Mucosa of descending colon (tissue), 3 donors: ENCODE measurements at places on chromosomes 6 and 20. TPM values are rescaled to one million over a fixed set of nuclear protein-coding genes. Genes with fewer than 3 reads are reported as not detected.

The BANF2 gene
- not detected for total RNA-seq

The NMBR gene
- not detected for total RNA-seq

The MAP7 gene
- total RNA-seq: 28.4 TPM

The THBS2 gene
- total RNA-seq: 4.0 TPM

The BPIFB2 gene
- not detected for total RNA-seq

The C20orf202 gene
- total RNA-seq: not detected

The TSHZ2 gene
- 1.9 TPM for total RNA-seq

The FKBP1C gene
- total RNA-seq: not detected

The MUC21 gene
- not detected for total RNA-seq

The TREML2 gene
- not detected for total RNA-seq

The HUS1B gene
- 1.2 TPM for total RNA-seq

The AGER gene
- total RNA-seq: 6.3 TPM

The SLX4IP gene
- 5.7 TPM for total RNA-seq

The CAPN11 gene
- total RNA-seq: 0.35 TPM

The MDFI gene
- total RNA-seq: 0.96 TPM

The TSPO2 gene
- not detected for total RNA-seq

The TSBP1 gene
- total RNA-seq: not detected

- DNase-seq: no peak
Observed at GRCh38 chr6:27495386-27496135, 22.7 kb upstream of the ZNF184 start.

DNA sequence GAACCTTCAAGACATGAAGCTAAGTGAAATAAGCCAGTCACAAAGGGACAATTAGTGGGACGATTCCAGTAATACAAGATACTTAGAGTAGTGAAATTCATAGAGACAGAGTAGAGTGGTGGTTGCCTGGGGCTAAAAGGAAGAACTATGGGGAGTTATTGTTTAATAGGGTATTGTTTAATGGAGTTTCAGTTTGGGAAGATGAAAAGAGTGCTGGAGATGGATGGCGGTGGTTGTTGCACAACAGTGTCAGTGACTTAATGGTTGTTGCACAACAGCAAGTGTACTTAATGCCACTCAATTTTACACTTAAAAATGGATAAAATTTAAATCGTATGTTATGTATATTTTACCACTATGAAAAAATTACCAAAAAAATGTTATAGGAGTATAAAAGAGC, 209.7 kb upstream of the TENT5A start:
- no peak for DNase-seq

DNA sequence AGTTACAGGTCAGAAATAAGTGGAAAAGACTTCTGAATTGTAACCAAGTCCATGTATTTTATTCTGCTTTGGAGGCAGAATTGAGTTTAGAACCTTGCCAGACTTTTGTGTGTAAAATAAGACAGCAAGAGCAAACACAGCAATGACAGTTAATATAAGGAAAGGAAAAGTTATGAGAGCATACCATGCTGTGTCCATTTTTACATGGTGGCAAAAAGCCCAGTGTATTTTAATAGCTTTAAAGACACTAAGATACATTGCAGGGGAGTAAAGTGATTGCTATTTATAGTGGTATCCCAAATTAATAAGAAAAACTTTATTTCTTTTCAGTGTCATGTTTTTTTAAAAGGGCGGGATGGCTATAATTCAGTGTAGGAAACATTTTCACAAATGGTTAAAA, 45.2 kb downstream of the CDC5L start:
- no peak for DNase-seq

DNA sequence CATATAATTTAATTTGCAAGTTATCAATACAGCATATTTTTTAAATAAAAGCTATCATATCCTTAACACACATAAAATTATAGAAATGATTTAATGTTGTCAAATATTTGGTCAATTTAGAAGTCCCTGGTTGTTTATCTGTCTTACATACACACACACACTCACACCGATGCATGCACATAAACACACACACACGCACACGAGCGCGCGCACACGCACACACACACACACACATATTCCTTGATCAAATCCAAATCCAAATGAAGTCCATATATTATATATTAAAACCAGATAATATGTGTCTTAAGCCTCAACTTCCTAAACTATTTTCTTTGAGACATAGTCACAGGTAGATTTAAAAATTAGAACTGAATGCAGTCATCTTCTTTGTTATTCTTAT, 120.3 kb downstream of the CLVS2 start:
- DNase-seq: no peak

DNA sequence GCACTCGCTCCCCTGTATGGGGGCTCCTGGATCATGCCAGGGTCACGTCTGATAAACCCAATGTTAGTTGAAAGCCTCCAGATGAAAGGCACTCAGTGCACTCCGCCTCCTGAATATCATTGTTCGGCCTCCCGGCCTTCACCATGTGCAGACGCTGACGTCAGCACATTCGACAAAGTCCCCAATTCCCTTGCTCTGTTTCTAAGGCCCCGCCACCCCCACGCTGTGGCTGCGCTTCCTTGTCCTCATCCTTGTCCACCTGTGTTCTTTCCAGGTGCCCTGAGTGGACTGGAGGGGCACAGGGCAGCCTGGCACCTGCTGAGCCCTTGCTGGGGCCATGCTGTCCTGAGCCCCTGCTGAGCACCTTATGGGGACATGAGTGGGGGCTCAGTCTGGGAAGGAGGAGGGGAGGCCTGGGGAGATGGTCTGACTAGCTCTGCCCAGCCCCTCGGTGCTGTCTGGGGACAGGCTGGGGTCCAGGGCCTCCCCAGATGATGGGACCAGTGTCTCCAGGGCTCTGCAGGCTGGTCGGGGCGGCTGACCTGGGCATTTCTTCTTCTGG, 9.8 kb upstream of the BHLHE23 start:
- DNase-seq: peak; percentile 13

GRCh38 chr6:71047417-71047816, 90.6 kb upstream of the B3GAT2 start:
- DNase-seq: no peak

GRCh38 chr20:35447082-35447789, 8.2 kb upstream of the CEP250 start:
- DNase-seq: peak; percentile 97

- no peak for DNase-seq
Observed at GRCh38 chr6:106825156-106825555, 149.4 kb downstream of the CD24 start.

DNA sequence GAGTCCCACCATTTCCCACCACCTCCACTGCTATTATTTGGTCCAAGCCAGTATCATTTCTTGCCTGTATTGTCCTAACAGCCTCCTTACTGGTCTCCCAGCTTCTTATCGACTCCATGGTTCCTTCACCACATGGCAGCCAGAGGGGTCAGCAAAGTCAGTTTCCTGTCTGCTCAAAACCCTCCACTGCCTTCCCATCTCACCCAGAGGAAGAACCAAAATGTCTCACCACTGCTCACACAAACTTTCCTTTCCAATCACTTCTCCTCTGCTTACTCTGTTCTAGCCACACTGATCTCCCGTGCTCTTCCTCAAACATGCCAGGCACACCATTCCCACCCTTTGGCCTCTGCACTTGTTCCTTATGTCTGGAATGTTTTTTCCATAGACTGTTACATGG, 39.7 kb downstream of the BCL2L1 start:
- DNase-seq: no peak

GRCh38 chr6:71043902-71044301, 87.0 kb upstream of the B3GAT2 start:
- no peak for DNase-seq

GRCh38 chr6:51542475-51542874, 544.9 kb downstream of the PKHD1 start:
- no peak for DNase-seq

GRCh38 chr6:153942361-153942760, 96.7 kb upstream of the OPRM1 start:
- DNase-seq: no peak

- no peak for DNase-seq
Observed at GRCh38 chr6:78781001-78781400, 86.3 kb upstream of the IRAK1BP1 start.

- DNase-seq: peak; percentile 89
Observed at GRCh38 chr20:46255440-46256104, 52.7 kb downstream of the CDH22 start.

DNA sequence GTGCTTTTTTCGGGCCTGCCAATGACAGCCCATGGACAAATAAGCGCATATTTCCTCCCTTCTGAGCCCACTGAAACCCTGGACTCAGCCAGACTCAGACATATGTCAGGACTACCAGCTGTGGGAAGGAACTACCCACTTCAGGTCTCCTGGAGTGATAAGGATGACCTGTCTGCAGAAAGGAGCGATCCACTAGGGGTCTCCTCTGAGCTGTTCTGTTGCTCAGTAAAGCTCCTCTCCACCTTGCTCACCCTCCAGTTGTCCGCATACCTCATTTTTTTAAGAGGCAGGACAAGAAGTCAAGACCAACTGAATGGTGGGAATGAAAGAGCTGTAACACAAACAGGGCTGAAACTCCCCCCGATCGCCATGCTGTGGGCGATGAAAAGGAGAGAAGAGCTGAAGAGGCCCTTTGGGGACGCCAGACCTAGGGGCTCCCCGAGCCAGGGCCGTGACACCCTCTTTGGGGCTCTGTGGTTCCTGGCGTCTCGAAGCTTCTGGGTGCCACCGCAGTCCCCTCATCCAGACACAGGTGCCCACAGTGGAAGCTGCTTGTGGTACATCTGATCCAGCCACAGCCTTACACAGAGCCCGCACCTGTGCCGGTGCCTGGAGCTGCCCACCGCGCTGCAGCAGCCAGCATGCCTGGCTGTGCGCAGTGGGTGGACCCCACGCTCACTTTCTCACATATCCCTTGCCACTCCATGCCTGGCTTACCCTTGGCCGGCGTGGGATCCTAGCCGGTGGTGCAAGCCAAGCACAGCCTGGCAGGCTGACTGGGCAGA, 68.8 kb downstream of the EYS start:
- DNase-seq: peak; percentile 75

GRCh38 chr6:90062051-90062450, 167.8 kb downstream of the GJA10 start:
- no peak for DNase-seq

GRCh38 chr6:127792616-127793015, 108.2 kb downstream of the THEMIS start:
- no peak for DNase-seq

GRCh38 chr6:31247813-31248212, 24.1 kb downstream of the HLA-C start:
- no peak for DNase-seq

DNA sequence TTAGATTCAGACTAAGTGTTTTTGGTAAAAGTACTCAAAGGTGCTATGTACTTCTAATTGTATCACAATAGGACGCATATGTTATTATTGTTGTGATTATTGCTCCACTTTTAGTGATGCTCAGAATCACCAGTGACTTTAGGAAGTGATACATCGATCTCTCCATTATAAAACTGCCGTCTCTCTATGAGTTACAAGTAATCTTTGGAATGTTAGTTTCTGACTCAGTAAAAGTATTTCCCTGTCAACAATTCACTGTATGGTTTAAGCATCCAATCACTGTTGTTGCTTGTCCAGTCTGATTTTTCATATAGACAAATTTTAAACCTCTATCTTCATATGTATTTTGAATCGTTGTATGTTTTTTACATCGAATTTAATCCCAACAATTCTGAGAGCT, 9.4 kb downstream of the DCBLD1 start:
- no peak for DNase-seq

GRCh38 chr6:16819752-16820151, 58.5 kb upstream of the ATXN1 start:
- DNase-seq: no peak

GRCh38 chr6:161439093-161439492, 165.2 kb upstream of the AGPAT4 start:
- peak; percentile 14 for DNase-seq

GRCh38 chr6:148563066-148563465, 183.8 kb upstream of the UST start:
- DNase-seq: no peak

DNA sequence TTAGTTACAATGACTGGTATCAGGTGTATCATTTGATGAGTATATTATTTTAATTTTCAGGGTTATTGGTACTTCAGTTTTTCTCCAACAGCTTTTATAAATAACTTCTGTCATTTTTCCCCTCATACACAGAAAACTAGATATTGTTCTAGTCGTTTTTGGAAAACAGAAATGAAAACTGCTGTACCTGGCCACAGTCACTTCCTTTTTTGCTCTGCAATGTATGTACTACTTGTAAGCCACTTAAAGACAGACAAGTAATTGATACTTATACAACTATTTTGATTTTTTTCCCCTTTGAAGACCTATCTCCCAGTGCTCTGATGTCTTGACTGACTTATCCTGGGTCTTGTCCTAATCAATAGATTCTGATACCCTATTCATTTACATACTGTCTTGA, 218.6 kb upstream of the RUNX2 start:
- no peak for DNase-seq

- DNase-seq: no peak
Observed at GRCh38 chr6:84136364-84137050, 90.9 kb downstream of the CEP162 start.

DNA sequence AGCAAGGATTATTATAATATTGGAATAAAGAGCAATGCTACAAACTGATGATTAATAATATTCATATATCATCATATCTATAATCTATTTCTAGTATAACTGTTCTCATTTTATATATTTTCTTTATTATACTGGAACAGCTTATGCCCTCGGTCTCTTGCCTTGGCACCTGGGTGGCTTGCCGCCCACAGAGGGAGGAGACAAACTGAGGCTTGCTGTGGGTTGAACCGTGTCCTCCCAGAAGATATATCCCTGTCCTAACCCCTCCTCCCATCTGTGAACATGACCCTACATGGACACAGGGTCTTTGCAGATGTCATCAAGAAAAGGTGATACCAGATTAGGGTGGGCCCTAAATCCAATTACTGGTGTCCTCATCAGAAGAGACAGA, 4.7 kb downstream of the RNASET2 start:
- no peak for DNase-seq

GRCh38 chr6:106912091-106912490, 62.4 kb downstream of the CD24 start:
- DNase-seq: no peak

GRCh38 chr20:51366155-51366886, 176.2 kb downstream of the NFATC2 start:
- DNase-seq: no peak

- DNase-seq: no peak
Observed at GRCh38 chr20:44734938-44735337, 10.7 kb upstream of the KCNK15 start.

GRCh38 chr20:57007171-57007540, 259.3 kb downstream of the BMP7 start:
- DNase-seq: no peak
